Mesothelial cell of epicardium (in vitro differentiated cells): ENCODE measurements at places on chromosomes 2 and 18. TPM values are rescaled to one million over a fixed set of nuclear protein-coding genes. Genes with fewer than 3 reads are reported as not detected.
A peak's percentile ranks its signal among the peaks of the same experiment; 100 is the strongest.

GRCh38 chr2:171334171-171334570, 99.6 kb downstream of the METTL8 start:
- DNase-seq = no peak

Gene BOK
- total RNA-seq = 33.0 to 37.2 TPM (median 36.0 TPM) in 3 replicates

Gene MRPL33
- 48.3 to 54.5 TPM (median 54.4 TPM) in 3 replicates for total RNA-seq

- no peak for DNase-seq
Measured at GRCh38 chr2:123695426-123695825, 329.7 kb upstream of the CNTNAP5 start.

- DNase-seq = no peak
Measured at GRCh38 chr2:52077159-52077558, 1045.2 kb upstream of the NRXN1 start.

DNA sequence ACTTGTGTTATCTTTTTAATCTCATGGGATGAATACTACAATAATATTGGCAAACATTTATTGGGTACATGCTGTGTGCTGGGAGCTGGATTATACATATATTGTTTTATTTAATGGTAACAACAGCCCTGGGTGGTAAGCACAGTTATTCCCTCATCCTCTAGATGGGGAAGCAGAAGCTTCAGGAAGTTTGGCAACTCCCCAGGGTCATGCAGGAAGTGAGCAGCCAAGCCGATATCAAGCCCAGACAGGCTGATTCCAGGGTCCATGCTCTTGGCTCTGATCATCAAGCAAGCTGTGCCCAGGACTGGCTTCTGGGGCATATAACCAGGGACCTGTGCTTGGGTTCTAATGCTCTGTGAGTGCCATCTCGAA, 155.8 kb downstream of the ZNF516 start:
- no peak for DNase-seq

GRCh38 chr2:80852808-80853139, 548.2 kb upstream of the LRRTM1 start:
- DNase-seq = no peak

GRCh38 chr2:16478434-16479210, 187.0 kb downstream of the CYRIA start:
- no peak for DNase-seq

- DNase-seq = no peak
Measured at GRCh38 chr18:32056613-32057358, 34.9 kb upstream of the RNF138 start.

DNA sequence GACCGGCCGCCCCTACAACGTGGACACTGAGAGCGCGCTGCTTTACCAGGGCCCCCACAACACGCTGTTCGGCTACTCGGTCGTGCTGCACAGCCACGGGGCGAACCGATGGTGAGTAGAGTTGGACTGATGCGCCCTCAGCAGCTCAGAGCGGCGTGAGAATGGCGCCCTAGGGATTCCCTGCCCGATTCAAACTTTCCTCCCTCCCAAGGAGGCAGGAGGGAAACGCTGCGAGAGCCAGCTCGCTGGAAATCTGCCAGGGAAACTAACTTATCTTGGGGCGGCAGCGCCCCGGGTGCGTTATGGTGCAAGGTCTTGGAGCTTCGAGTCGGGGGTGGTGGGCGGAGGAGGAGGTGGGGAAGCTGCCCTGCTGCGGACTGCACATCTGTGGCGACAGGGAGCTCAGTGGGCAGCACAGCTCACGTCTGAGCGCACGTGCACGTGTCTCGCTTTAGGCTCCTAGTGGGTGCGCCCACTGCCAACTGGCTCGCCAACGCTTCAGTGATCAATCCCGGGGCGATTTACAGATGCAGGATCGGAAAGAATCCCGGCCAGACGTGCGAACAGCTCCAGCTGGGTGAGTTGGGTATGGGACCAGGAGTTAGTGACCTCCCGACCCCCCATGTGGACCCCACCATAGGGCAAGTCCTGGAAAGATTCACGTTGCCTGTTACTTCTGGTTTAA, 697 bp downstream of the ITGA4 start:
- DNase-seq = peak; percentile 46

GRCh38 chr2:219225350-219225749, 4.1 kb downstream of the ATG9A start:
- no peak for DNase-seq

- no peak for DNase-seq
Measured at GRCh38 chr2:209331291-209331844, 92.5 kb upstream of the MAP2 start.
